DMS79 (cell line): ENCODE measurements at places on chromosomes 16 and 17.

GRCh38 chr17:76333673-76334505 is 19.8 kb downstream of the PRPSAP1 start:
- no peak for DNase-seq

- DNase-seq, result no peak
These were observed 915.1 kb upstream of the EEF2KMT start for GRCh38 chr16:6012716-6013115.

- DNase-seq, result peak; percentile 16
These were observed 20.9 kb upstream of the IL17C start for GRCh38 chr16:88617268-88618031.

GRCh38 chr17:81509972-81510784 is 2.4 kb downstream of the ACTG1 start:
- no peak for DNase-seq

DNA sequence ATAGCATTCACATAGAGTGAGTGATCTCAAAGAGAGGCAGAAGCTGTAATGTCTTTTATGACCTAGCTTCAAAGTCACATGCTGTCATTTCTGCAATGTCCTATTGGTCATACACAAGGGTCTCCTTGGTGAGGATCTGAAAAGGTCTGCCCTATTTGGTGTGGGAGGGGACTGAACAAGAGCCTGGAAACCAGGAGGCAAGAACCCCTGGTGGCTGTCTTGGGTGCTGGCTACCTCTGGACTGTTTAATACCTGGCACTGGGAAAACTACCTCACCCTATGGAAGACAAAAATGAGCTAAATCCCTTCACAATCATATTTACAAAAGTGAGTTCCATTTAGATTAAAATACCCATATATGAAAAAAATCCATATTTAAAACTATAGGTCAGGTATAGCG is 9.0 kb downstream of the KCTD13 start:
- no peak for DNase-seq

DNA sequence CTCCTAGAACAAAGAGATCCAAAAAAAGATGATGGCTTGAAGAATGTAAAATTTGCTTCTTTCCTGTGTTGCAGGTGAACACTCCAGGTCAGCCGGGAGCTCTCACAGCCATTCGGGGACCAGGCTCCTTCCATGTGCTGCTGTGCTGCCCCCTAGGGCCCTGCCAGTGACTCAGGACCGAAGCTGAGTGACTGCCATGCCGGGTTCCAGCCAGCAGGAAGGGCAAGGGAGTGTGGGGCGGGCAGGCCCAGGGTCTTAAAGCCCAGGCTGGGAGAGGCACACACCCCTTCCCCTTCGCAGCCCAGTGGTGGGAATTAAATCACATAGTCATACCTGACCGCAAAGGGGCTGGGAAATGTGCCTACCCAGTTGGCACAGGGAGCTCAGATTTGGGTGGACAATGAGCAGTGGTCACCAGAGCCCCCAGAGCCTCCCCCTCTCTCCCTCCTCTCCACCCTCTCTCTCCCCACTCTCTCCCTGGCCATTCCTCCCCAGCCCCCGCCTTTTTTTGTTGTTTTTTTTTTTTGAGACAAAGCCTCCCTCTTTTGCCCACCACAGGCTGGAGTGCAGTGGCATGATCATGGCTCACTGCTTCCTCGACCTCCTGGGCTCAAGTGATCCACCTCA is 11.5 kb downstream of the EPOP start:
- peak; percentile 68 for DNase-seq

- DNase-seq, result no peak
These were observed 4.8 kb downstream of the RASL10B start for GRCh38 chr17:35736236-35736635.

GRCh38 chr17:2782055-2782454 is 14.2 kb upstream of the RAP1GAP2 start:
- DNase-seq, result no peak

DNA sequence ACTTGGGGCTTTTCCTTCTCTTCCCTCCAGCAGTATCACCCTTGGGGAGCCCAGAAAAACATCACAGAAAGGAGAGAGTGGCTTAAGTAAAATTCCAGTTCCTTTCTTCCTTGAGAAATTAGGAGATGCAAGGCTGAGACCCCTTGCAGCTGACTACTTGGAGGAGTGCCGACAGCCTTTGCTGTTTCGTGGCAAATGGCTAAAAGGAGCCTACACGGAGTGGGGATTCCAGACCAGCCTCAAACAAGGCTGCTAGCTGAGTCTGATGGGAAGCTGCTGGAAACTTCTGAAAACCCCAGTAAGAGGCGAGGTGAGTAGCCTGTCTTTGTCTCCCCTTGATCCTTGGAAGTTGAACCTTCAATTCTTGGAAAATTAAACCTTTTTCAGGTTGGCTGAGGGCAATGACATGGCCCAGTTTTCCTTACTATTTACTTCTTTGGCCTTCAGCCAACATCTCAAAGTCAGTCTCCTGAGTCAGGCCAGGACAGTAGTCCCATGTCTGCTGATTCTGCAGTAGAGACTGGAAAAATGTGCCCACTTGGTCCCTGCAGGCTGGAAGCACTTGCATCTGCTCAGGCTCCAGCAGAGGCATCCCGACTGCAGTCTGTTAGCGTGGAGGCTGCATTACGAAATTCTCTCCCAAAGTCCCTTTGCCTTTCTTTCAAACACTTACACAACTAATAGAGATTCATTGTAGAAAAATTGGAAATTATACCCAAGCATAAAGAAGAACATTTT is 23.4 kb downstream of the SMIM36 start:
- no peak for DNase-seq

DNA sequence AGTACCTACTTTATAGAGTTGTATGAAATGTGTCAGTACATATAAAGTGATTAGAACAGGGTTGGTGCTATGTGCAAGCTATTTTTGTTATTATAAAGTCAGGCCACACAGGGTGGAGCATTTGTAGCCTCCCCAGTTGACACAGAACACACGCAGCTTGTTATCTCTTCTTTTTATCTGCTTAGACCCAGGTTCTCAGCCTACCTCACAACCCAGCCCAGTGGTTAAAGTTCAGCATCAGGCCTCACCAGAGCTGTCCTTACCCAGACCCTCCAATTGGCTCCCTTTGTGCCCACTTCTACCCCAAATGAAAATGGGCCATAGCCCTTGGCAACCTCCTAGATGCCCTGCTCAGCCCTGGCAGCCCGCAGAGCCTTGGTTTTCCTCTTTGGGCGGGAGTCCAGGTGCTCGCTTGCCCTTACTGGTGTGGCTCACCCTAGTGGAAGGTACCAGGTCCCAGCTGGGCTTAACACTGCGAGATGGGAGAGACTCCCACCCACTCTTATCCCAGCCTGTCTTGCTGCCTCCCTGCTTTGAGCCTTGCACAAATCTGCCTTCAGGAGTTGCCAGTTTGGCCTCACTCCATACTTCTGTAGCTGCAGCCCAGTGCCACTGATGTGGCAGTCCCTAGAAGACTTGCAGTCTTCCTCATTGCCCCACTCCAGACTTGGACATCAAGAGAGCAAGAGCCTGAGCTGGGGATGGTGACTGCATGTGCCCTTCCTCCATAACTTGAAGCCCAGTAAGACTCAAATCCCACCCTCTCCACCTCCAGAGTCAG is 1.1 kb upstream of the PIGS start:
- no peak for DNase-seq

GRCh38 chr17:80395402-80396151 is 19.4 kb upstream of the ENDOV start:
- DNase-seq, result no peak

DNA sequence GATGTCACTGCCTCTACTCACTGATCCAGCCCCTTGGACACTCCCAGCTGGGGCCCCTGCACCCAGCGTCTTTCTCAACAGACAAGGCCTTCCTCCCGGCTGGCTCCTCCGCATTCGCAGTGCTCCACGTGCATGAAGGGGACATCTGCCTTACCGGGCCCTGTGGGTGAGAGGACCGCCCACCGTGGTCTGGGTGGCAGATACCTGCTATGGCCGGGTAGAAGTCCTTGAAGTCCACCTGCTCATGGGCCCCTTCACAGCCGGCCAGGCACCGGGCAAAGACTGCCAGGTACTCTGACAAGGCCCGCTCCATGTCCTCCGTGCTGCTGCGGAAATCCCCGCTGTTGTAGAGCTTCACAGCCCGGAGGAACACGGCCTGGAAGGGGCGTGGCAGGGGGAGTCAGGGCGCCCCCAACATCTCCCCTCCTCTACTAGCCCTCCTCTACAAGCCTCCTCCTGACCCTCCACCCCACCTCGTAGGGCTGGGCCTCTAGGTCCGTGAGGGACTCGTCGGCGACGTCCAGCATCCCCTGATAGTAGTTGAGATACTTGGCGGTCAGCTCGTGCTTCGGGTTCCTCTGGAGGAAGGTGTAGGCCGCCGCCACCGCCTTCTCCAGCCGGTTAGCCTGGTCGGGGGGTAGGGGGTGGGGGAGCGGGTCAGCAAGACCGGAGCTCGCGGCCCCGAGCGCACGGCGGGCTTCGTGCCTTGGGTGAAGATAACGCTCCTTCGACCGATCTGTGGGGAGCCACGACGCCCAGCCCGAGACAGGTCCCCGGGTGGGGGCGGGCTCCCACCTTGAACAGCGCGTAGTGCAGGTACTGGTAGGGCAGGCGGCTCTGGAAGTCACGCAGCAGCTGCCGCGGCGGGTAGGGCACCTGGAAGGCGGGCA is 845 bp downstream of the P3H4 start:
- DNase-seq, result no peak

DNA sequence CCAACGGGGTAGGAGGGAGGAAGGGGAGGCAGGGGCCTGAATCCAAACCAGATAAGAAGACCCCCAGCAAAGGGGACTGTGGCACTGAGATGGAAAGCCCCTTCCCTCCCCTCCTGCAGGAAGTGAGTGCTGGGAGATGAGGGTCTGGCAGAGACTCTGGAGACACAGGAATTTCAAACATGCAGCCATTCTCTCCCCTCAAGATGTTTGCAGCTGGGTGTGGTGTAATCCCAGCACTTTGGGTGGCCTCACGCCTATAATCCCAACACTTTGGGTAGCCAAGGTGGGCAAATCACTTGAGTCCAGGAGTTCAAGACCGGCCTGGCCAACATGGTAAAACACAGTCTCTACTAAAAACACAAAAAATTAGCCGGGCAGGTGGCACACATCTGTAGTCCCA is 33.9 kb upstream of the FAAP100 start:
- DNase-seq, result no peak

GRCh38 chr16:1778200-1779179 is 3.9 kb downstream of the SPSB3 start:
- DNase-seq, result no peak

- no peak for DNase-seq
These were observed 19.8 kb upstream of the TIMP2 start for GRCh38 chr17:78944956-78945355.

DNA sequence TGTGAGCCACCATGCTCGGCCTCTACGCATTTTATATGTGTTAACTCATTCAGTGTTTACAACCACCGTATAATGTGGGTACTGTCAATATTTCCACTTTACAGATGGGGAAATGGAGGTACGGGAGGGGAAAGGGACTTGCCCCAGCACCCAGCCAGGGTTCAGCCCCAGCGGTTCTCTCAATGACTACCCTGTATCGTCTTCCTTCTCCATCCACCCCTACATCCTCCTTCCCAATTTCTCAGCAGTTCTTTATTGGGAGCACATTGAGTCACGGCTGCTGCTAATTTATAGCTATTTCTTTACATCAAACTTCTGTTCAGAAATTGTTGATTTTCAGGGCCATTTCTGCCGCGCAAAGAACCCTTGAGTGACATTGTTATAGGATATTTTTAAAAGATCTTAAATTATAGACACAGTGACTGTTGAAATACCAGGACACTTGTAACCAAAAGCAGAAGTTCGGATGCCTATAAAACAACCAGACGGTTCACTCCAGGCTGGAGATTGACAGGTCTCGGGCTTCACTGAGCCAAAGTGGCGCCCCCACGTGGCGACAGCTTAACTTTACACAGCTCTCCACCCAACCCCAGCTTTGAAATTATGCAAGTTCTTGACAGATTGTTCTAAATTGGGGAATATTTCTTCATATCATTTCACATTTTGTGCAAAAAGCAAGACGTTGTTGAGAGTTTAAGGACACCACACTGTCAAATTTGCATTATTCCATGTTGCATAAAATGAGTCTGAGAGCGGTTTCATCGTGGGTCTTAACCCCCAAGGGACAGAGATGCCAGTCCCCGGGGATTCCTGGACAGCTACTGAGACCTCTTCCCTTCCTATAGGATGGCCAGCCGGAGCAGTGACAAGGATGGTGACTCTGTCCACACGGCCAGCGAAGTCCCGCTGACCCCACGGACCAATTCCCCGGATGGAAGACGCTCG is 11.8 kb downstream of the SYT17 start:
- no peak for DNase-seq

GRCh38 chr16:49183911-49184310 is 97.7 kb downstream of the CBLN1 start:
- no peak for DNase-seq

- DNase-seq, result no peak
These were observed 131.0 kb downstream of the RBFOX3 start for GRCh38 chr17:79479876-79480275.

DNA sequence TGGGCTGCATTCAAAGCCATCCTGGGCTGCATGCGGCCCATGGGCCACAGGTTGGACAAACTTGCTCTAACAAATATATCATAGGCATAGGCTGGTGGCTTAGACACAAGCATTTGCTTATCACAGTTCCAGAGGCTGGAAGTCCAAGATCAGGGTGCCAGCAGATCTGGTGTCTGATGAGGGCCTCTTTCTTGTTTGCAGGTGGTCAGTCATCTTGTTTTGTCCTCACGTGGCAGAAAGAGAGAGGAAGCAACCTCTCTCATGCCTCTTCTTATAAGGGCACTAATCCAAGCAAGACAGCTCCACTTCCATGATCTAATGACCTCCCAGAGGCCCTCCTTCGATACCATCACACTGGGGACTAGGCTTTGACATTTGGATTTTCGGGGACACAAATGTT is 238.7 kb upstream of the TNRC6C start:
- no peak for DNase-seq

DNA sequence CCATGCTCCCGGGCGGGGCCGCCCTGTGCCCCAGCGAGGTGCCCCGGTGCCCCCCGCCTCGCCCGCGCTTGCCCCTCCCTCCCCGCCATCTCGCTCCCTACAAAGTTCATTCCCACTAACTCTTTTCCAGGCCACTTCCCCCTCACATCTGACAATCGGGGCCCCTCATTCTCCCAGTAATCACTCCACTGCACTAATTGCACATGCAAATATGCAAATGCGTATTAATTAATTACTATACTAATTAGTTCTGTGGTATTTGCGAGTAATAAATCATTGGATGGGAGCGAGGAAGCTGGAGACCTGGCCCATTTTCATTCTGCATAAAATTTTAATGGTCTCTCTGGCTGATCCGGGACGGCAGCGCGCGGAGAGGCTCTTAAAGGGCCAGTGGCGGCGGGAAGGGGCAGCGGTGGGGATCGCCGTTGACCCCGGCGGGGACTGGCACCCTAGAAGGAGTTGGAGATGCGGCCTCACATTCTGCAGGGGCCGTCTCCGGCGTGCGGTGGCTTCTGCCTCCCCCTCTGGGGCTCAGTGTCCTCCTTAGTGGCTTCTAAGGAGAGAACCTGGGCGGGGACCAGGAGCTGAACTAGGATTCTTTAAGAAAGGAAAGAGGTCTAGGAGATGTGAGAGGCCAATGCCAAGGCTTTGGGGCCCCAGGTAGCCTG is 8.4 kb upstream of the PPP1R1B start:
- no peak for DNase-seq

- no peak for DNase-seq
These were observed 28.4 kb downstream of the MYH3 start for GRCh38 chr17:10628756-10629155.

GRCh38 chr17:43562679-43563599 is 16.8 kb upstream of the ETV4 start:
- DNase-seq, result no peak

- no peak for DNase-seq
These were observed 94.3 kb downstream of the C17orf67 start for GRCh38 chr17:56739376-56739775.

GRCh38 chr17:68782789-68783188 is 172.4 kb downstream of the ABCA8 start:
- no peak for DNase-seq
